CD4-positive, alpha-beta T cell treated with Interferon alpha-2 for 1 hour (primary cell): ENCODE measurements at places on chromosomes 1 and 21.

GRCh38 chr1:152148051-152148450 lies 11.0 kb downstream of the RPTN start:
- DNase-seq, result no peak

GRCh38 chr1:5949085-5949760 lies 43.0 kb downstream of the NPHP4 start:
- DNase-seq, result no peak

DNA sequence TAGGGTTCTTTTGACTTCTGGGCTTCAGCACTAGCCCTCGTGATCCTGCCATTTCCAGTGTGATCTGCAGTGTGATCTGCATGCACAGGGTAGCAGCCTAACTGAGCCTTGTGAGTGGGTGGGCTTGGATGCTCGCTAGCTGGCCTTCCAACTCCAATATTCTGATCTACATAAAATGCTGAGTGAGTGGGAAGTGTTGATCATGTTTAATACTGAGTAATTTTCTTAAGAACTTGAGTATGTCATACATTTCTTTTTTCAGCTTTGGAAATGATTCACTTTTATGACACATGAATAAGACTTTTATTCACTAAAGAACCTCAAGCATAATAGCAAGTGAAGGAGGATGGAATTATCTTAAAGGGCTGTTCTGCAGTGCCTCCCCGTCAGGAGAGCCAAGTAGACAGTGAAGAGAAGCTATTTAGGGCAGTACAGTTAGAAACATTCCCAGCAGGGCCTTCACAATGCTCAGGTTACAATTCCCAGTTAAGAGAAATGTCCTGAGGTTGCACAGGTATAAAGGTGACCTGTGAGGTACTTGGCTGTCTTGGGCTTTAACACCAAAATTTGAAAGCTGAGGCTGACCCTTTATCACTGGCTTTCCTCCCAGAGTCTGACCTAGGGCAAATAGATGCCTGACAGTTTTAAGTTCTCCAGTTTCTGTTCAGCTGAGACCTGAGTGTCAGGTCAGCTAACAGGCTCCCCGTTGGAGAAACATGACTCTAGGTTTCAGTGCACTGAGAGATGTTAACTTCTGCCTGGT lies 29.1 kb upstream of the LRRC8C start:
- DNase-seq, result no peak

- DNase-seq, result no peak
These were observed 209.5 kb downstream of the SMYD3 start for GRCh38 chr1:246297279-246298265.

GRCh38 chr1:36217670-36218069 lies 6.6 kb upstream of the THRAP3 start:
- DNase-seq, result no peak

GRCh38 chr1:214570442-214570841 lies 19.0 kb upstream of the PTPN14 start:
- DNase-seq, result no peak
